ENCODE measurements at places on chromosomes 7 and 10.

DNA sequence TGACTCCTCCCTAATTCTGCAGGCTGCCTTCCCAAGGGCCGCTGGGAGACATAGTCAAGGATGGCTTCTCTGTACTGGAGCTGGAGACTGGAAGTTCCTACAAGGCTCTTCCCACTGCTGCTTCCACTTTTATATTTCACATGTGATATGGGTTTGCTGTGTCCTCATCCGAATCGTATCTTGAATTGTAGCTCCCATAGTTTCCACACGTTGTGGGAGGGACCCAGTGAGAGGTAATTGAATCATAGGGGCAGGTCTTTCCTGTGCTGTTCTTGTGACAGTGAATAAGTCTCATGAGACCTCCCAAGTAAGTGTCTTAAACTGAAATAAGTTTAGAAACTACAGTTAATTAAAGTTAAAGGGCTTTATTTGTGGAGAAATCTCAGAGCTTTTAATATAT lies 47.0 kb upstream of the BICC1 start:
- DNase-seq, result no peak

- DNase-seq, result no peak
Measured at GRCh38 chr10:36683421-36683820, 442.0 kb upstream of the ANKRD30A start.

- no peak for DNase-seq
Measured at GRCh38 chr10:26621243-26621888, 76.1 kb upstream of the PDSS1 start.

DNA sequence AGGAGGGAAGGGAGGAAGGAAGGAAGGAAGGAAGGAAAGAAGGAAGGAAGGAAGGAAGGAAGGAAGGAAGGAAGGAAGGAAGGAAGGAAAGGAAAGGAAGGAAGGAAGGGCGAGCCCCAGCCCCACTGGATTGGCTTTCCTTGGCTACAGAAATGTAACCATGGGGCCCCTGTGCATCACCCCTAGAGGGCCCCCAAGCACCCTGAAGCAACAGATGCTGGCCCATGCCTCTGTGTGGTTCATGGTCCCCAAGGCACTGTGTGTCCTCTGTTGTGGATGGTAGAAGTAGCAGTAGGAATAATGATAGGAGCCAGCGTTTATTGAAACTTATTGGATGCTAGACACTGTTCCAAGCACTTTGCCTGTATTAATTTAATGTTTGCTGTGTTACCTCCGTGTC lies 116.6 kb upstream of the MACROH2A2 start:
- DNase-seq, result no peak

DNA sequence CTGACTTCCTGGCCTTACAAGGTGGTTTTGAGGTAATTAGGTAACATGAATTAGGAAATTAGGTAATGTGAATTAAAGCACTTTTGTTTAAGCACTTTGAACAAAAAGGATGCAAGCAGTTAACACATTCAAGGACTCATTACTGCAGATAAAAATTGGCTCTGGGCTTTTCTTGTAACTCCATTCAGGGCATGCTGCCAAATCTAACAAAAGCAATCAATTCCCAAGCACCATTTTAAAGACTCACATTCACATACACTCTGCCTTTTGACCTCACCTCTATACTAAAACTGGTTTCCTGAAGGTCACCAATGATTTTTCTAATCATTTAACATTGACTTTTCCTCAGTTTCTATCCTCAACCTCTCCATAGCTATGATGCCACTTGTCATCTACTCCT lies 251.2 kb upstream of the RHOBTB1 start:
- DNase-seq, result no peak

- DNase-seq, result no peak
Measured at GRCh38 chr10:30412901-30413300, 21.1 kb upstream of the MAP3K8 start.

DNA sequence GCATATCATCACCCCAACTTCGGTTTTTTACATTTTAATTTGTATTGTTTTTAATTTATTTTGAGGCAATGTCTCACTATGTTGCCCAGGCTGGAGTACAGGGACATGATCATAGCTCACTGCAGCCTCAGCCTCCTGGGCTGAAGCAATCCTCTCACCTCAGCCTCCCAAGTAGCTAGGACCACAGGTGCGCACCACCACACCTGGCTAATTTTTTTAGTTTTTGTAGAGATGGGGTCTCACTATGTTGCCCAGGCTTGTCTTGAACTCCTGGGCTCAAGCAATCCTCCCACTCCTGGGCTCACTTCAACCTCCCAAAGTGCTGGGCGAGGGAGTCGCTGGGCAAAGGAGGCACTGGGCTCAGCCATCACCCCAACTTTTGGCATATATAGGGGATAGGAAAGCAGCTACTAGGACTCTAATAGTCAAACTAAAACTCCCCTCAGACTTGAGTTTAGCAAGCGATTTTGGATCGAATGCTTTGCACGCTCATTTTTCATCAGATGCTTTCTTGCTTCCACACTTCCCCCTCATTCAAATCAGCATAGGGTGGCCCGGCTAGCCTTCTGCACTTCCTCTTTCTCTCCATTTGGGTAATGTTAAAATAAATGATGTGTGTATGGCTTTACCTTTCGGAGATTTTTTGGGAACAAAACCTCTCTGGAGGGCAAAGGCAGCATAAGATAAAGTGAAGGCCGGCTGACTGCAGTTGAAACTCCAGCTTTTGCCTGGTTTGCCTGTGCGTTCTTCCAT lies 20.8 kb upstream of the NMT2 start:
- DNase-seq, result no peak

- DNase-seq, result peak; percentile 70
Measured at GRCh38 chr10:96513698-96514561, at the start of gene TLL2. TSS of gene TLL2 (minus strand) at chr10:96513926. CDS start at chr10:96513685, 241 bp downstream.

DNA sequence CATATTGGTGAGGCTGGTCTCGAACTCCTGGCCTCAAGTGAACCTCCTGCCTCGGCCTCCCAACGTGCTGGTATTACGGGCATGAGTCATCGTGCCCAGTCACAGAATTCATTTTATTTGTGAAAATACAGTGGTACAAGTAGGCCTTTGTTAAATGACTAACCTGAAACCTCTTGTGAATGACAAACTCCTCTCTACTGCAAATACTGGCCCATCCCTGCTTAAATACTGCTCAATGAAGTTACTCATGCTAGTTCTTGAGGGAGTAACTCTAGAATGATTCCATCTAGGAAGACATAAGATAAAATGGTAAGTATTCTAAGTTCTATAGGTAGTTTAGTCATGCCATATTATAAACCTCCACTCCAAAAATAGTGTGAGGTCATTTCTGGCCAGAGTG lies 80.7 kb downstream of the UBE2H start:
- DNase-seq, result no peak

GRCh38 chr7:140506788-140507464 lies 27.6 kb upstream of the MKRN1 start:
- peak; percentile 93 for DNase-seq

DNA sequence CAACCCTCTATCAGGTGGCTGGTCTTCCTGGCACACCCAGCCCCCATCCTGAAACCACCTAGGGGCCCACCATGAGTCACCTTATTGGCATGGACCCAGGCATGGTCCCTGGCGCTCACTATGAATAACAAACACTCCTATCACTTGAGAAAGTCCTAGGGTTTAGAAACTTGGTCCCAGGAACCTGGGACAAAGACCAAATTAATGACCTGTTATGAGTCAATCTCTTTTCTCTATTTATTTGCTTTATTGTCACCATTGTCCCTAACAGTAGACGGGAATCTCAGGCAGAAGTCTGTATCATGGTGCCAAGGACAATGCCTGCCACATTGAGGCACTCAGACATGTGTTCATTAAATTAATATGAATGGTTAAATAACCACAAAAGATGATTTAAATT lies 599.6 kb upstream of the C7orf33 start:
- no peak for DNase-seq

- peak; percentile 7 for DNase-seq
Measured at GRCh38 chr10:77925795-77926565, 575 bp downstream of the DLG5 start.

DNA sequence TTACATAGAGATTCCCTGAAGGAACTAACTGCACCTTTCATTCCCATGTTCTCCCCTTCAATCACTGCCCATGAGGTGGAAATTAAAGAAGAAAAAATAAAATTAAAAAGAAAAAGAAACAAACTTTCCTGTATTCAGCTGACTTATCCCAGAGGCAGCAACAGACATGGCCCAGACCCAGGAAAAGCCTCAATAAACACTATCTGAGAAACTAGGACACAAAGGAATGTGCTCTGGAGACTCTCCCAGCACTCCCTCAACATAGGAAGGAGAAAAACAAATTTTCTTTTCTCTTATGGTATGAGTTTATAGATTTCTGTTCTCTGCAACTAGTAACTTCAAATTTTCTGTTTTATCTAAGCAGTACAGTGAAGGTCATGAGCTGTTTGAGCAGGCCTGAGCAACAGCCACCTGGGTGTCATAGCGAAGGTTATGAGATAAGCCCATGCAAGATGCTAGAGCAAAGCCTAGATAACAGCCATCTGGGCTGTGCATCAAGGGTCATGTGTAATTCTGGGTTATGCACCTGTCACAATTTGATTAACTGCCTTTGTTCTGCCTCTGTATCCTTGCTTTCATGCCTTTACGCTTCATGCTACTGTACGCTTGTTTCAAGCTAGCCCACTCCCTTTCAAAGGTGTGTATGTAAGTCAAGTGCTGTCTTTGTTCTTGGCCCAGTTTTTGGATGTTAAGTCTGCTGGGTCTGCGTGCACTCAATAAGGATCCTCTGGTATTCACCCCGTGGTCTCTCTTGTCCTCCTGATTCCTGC lies 11.0 kb upstream of the OR6B1 start:
- no peak for DNase-seq

DNA sequence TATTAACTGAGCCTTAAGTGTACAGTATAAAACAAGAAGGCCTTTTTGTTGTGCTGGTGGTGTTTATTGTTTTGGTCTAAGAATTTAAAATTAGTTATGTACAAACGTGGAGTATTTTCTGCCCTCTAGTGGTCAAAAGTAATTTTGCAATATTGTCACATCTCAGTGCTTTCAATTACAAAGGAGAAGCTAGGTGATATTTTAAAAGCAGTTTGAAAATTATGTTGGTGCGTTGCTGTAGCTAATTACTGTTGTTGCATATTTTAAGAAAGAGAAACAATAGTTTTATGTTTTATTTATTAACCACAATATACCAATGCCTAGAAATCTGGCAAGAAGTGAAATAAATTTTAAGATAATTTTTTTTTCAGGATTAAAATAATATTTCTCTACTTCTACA lies 11.4 kb downstream of the NPVF start:
- DNase-seq, result peak; percentile 18

DNA sequence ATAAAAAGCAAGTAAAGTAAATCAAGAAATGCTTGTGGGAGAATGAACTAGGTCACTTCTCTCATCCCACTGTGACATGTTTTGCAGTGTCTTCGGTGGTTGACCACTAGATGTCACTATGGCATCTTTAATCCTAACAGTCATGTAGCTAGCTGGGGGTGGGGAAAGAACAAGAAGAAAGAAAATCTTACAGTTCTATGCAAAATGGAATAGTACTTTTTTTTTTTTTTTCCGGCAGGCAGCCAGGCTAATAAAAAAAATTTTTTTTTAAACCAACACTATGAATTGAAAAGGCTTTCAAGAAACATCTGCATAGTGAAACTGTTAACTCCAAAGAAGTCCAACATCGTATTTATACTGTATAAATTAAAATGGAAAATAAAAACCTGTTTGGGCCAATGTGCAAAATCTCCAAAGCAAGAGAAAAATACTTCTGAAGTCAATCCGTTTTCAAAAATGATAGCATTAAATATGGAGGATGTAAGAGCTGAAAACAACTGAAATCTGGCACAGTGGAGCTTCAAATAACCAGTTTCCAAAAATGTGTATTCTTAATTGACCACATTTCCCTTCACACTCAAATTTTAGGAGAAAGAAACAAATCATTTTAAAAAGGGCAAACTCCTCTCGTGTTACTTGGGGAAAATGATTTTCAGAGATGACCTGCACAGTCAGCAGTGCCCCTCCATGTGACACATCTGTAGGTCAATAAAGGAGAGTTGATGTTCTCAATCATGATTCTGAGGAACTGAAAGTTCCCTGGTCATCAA lies 38.5 kb downstream of the CDK1 start:
- peak; percentile 61 for DNase-seq

DNA sequence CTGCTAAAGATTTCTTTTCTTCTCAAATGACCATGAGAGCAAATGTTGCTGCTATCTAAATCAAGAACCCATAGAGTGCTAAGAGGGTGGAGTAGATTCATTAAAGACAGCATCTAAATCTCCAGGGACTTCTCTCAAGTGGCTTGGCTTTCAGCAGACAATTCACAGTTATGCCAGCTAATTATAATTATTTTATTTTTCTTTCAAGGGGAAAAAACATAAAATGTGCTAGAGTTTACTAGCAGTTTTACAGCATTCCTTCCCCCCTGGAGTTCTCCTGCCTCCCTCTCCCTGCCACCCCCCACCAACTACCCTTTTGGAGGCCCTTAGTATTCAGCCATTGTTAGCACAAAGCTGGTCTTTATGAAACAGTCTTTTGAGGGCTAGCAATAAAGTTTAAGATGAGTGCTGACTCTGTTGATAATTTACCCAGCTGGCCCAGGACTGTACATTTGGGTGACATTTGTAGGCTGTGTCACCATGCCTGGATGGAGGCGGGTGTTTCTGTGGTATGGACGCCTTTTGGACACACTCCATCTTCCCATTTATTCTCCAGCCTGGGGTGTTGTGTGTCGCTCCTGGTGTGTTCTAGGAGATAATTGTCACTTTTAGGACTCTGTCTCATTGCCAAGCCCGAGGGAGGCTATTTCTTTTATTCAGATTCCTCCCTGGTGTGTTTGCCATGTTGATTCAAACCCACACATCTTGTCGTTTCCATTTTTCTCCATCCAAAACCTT lies 160.2 kb downstream of the CREB5 start:
- peak; percentile 19 for DNase-seq

- DNase-seq, result no peak
Measured at GRCh38 chr10:23421397-23421796, 17.5 kb upstream of the OTUD1 start.

- no peak for DNase-seq
Measured at GRCh38 chr7:134676743-134677142, 30.1 kb downstream of the BPGM start.

DNA sequence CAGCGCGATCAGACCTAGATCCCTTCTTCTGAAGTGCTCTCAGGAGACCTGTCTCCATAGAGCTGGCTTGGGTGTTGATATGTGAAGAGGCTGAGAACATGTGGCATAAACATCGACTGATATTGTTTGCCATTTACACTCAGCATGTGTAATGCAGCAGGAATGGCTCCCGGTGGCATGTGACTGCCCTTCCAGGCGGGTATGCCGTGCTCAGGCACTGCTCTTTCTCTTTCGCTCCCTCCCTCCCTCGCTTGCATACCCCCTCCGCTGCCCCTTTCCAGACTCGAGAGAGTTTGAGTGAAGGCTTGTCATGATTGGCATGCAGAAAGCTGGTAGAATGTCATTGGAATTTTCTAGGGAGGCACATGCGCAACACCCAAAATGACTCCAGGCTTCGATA lies 107.3 kb upstream of the PDCD4 start:
- DNase-seq, result no peak

GRCh38 chr7:147798001-147798400 lies 792.6 kb upstream of the C7orf33 start:
- peak; percentile 58 for DNase-seq

GRCh38 chr10:122419876-122420623 lies 34.4 kb upstream of the ARMS2 start:
- no peak for DNase-seq

Data from NCI-H2171 (cell line).